ENCODE measurements at places on chromosomes 3 and 15.

DNA sequence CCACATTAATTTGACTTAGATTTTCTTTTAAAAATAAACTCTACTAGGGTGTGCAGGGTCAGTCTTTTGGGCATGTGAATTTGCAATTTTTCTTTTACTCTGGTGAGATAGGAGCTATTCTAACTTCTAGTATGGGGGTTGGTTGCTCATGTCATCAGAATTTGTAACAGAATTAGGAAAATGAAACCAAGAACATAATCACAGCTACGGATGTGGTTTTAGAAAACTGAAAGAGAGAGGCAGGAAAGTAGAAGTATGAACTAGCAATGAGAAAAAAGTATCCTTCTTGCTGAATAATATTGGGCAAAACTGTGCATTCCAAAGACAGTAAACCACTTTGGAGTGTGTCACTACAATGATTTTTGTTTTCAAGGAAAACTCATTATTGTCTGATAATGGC is 43.3 kb downstream of the ADPGK start:
- no peak for DNase-seq

GRCh38 chr15:90677807-90678790 is 39.0 kb upstream of the BLM start:
- DNase-seq = no peak

GRCh38 chr3:129020691-129021090 is 19.6 kb downstream of the EFCC1 start:
- DNase-seq = no peak

GRCh38 chr3:187964760-187965159 is 189.2 kb upstream of the LPP start:
- DNase-seq = no peak

Data from dorsolateral prefrontal cortex (tissue), 122 donors.